HEK293T (cell line): ENCODE measurements at places on chromosomes 7 and 10.

DNA sequence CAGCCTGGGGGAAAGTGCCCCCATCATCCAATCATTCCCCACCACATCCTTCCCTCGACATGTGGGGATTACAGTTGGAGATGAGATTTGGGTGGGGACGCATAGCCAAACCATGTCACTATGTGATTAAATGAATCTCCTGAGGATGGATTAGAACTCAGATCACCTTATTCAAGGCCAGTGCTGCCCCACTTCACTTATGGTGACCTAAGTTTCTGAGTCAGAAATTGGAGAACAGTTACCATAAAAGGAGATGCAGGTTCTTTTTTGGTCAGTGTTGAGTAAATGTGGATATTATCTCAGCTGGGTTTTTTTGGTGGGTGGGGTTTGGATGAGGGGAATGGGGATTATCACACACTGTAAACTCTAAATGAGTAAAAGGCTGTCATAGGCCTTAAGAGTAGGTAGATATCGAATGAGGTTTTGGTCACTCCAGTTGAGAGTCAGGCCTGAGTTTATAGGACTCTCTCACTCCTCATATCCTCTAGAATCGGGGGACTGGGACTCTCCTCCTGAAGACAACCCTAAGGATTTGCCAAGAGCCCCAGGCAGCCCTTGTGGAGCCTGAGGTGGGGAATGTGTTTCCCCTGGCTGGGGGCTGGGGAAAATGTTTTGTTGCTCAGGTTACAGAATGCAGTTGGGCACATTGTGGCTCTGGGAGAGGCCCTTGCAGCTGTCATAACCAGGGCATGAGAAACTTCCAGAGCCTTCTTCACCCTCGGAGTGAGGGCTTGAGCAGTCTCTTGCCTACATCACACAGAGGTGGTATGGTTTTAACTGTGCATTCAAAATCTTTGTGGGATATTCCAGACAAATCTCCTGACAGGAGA is 213.0 kb downstream of the BAMBI start:
- no peak for DNase-seq

- DNase-seq = peak; percentile 61
Measured at GRCh38 chr10:47438857-47439474, 44.9 kb downstream of the ANXA8 start.

DNA sequence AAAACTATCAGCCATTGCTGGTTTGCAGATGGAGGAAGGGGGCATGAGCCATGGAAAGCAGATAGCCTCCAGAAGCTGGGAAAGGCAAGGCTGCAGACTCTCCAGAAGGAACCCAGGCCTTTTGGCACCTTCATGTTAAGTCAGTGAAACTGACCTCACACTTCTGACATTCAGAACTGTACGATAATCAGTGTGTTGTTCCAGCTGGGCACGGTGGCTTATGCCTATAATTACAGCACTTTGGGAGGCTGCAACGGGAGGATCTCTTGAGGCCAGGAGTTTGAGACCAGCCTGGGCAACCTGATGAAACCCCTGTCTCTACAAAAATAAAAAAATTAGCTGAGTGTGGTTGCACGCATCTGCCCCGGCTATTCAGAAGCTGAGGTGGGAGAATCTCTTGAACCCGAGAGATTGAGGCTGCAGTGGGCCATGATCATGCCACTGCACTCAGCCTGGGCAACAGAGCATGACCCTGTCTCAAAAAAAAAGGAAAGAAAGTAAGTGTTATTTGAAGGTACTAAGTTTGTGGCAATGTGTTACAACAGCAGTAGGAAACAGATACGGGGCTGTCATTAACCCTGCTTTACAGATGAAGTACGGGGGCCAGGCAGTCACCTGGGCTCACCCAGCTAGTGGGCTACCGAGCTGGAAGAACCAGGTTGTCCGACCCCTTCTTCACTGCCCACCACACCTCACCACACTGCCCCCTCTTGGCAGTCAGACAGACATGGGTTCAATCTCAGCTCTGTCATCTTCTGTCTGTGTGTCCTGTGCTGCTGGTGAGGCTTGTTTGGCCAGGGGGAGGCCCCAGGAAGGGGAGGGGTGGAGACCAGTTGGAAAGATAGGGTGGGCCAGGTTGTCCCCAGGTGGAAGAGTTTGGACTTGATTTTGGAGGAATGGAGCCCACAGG is 18.3 kb downstream of the CHST3 start:
- DNase-seq = no peak

- DNase-seq = no peak
Measured at GRCh38 chr7:24366876-24367275, 82.9 kb downstream of the NPY start.

DNA sequence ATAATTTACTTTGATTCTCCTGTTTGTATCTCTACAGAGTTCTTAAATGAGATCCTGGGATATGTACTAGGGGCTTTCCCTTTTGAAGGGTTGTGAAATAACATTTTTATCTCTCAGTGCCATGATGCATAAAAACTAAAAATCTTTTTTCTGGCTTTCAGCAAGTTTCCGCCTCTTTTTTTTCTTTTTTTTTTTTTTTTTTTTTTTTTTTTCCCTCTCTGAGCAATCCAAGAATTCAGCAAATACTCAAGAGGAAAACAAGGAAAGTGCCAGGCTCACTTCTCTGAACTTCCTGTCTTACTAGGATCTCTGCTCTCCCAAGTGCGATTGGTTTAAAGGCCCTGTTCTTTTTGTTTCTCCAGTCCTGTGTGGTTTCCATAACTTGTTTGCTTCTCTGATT is 79.9 kb downstream of the HYCC1 start:
- no peak for DNase-seq

- DNase-seq = no peak
Measured at GRCh38 chr10:131725581-131726069, 175.2 kb upstream of the PPP2R2D start.

DNA sequence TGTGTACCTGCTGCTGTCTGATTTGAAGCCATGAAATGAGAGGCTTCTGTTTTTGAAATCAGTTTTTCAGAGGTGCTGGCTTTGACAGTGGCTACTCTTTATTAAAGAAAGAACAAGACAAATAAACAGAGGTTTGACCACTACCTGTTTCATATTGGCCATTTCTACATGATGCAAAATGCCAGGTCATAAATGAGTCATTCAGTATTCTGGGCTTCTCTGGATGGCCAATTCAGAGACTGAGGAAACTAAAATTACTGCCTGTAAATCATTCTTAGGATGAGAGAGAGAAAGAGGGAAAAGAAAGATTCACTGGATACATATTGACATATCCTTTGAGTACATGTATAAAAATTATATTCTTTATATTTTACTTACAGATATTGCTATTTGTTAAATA is 303.3 kb upstream of the ETV1 start:
- no peak for DNase-seq

- DNase-seq = no peak
Measured at GRCh38 chr10:42939685-42940366, 137.0 kb upstream of the RET start.

DNA sequence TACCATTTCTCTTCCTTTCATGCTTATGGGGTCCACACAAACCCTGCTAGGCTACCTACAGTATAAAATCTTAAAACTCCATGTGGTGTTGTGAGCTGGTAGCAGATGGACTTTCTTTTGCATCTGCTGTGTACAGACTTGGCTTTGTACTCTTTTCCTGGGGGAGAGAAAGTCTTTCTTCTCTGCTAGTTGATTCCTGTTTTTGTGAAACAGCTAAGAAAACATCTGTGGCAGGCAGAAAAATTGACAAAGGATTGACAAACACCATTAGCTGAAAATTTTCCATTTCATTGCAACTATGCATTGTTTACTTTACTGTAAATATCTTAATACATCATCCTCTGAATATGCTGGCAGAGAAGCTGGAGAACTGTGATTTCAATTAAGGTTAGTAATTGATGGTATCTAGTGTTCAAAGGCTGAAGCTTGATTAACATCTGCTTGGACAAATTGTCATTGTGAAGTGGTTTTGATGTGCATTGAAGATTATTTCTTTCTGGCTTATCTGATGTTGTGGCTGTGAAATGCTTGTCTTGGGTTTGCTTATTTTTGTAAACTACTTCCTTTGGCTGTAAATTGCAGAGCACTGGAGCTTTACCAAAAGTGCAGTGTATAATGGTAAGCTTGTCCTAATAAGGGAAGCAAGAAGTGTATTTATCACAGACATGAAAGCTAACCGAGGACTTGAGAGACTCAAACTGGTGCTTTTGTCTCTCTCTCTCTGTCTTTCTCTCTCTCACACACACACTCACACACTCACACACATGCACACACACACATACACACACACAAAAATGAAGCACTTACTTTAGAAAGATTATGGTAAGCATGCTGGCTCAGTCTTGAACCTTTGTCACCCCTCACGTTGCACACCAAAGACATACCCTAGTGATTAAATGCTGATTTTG is at the start of gene FOXP2:
Gene FOXP2 (plus strand): TSS at position 660 of the 908 bp plus-strand sequence. CDS start 11,697 bp downstream, outside the sequence.
- DNase-seq = no peak

- DNase-seq = no peak
Measured at GRCh38 chr7:117319181-117319580, 3.7 kb downstream of the WNT2 start.

DNA sequence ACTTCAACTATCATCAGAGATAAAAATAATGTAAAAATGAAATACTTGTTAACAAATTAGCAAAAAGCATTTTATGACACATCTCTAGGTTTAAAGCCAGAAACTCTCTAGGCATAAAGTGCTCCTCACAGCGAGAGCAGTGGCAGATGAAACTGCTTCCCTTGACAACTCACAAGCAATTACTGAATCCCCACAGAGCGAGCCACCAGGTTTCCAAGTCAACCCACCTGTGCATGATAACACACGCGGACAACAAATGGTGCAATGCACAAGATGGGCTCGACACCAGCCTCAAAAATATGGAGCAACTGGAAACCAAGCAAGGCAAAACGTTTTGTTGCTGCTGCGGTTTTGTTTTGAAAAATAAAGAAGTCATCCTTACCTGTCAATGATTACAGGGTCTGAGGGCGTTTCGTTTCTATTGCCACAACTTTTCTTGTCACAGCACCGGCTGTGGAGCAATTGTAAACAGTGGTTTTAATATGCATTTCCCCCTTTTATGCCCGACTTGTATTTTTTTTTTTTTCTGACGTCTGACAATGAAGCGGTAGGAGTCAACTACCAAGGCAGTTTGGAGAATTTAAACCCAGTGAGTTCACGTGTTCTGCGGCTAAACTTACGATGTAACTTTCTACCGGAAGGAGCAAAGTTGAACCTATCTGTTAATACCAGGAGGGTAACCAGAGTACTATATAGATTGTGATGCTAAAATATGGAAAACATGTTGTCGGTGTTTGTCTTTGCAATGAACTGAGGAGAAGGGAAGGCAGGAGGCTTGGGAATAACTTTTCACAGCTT is 7.0 kb downstream of the EBF3 start:
- no peak for DNase-seq

DNA sequence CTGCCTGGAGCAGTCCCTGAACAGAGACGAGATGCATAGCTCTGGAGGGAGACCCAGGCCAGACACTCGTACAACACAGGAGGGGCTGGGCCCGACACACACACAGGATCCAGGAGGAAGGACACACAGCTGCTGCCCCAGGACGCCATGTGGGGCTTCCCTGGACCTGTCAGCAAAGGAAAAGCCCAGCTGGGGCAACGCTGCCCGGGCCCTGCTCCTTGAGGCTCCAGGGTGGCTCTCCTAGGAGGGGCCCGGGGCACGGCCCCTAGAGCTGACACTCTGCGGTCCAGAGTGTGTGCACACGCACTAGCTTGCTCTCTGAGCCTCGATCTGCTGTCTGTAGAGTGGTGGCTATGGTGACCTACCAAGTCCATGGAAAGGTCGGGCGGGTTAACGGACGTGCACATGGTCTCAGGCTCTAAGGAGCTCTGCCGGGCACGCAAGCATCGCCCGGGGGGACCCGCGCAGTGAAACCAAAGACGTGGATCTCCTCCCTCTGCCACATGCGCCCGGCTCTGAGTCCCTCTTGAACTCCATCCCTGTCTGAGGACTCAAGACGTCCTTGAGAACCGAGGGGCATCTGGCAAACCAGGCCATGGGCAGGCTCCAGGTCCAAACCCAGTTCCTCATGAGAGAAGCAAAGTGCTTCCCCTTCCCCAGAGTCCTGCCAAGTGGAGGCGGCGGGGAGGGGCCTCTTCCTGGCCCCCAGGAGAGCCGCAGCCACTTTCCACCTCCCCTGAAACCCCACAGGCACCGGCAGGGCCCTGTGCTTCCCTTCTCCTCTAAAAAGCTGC is 279.0 kb downstream of the ELFN1 start:
- DNase-seq = no peak

DNA sequence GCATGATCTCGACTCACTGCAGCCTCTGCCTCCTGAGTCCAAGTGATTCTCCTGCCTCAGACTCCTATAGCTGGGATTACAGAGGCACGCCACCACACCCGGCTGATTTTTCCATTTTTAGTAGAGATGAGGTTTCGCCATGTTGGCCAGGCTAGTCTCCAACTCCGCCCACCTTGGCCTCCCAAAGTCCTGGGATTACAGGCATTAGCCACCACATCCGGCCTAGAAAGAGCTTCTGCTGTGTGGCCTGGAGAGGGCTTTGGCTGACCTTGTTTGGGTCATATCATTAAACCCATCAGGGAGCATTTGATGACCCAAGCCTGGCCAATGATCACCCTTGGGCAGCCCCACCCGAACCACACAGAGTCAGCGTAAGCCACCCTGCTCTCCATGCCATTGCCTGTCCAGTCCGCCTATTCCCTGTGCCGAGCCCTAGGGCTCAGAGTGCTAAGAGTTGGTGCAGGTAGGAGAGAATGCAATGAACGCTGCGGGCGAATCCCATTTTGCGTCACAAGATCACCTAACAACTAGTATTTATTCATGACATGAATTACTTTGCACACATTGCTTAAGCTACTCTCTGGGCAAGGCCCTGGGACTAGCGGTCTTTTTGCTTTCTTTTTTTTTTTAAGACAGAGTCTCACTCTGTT is 22.3 kb upstream of the GDI2 start:
- DNase-seq = no peak

DNA sequence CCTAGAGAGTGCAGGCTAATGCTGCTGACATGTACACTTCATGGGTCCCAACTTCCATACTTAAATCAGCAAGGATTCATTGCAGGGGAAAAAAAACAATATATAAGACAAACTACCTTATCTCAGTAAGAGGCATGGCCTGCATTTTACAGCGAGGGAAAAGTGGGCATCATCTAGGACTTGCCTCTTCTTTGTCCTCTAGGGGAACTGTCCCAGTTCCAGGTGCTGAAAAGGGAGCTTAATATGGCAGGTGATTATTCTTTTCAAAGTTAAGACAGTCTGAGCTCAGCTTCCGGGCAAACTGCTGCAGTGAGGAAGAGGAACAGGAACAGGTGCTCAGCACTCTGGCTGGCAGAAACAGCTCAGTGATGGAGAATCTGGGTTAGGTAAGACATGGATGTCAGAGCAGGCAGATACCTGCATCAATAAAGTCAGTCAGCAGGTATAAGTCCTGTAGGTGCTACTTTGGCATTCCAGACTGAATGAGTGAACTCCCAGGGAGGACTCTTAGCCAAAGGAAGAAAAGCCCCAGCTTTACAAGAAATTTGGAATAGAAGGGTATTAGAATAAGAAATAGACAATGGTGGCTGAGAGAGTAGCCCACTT is 147.2 kb downstream of the TMEM178B start:
- DNase-seq = no peak

DNA sequence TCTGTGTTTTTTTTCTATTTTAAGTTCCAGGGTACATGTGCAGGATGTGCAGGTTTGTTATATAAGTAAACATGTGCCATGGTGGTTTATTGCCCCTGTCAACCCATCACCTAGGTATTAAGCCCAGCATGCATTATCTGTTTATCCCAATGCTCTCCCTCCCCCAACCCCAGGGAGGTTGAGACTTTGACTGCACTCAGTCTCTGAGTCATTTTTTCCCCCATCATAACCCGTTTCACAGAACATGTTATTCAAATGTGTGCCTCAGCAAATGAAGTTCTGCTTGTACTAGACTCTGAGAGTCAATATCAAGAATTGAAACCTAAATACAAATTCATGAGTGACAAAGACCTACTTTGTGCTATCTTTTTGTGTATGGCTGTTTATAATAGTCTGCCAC is 70.0 kb upstream of the CYP26C1 start:
- DNase-seq = peak; percentile 9

GRCh38 chr7:14858410-14858809 is 44.1 kb downstream of the DGKB start:
- DNase-seq = no peak
